ENCODE measurements at places on chromosomes 5 and 9. TPM values are rescaled to one million over a fixed set of nuclear protein-coding genes. Genes with fewer than 3 reads are reported as not detected.

DNA sequence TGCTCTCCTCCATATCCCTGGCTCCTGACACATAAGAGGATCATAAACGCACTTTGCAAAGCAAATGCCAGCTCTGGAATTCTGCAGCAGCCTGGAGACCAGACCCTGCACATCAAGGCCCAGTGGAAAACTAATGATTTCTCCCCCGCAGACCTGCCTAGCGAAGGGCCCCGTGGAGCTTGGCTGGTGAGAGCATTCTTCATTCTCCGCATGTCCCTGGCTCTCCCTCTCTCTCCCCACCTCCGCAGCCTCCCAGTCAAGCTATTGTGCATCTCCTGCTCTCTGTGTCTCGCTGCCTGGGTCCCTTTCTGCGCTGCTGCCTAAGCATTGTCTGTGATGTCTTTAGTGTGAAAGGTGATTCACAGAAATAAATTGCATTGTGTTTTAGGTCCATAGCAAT is 46.7 kb downstream of the GRIA1 start:
- no peak overlapping the region for H3K27ac ChIP-seq
- no peaks in the 10 kb centered on the region for H3K27me3 ChIP-seq
- no peaks in the 10 kb centered on the region for H3K4me1 ChIP-seq
- H3K4me3 ChIP-seq = no peak overlapping the region
- DNase-seq = no peak
- no peaks in the 10 kb centered on the region for H3K36me3 ChIP-seq

- no peak for DNase-seq
- H3K4me3 ChIP-seq = no peak overlapping the region
- peaks cover 5% of the 10 kb centered on the region for H3K4me1 ChIP-seq
- peak overlapping the region; percentile 59 for H3K27ac ChIP-seq
- no peaks in the 10 kb centered on the region for H3K36me3 ChIP-seq
Measured at GRCh38 chr5:160921-161802, 30.1 kb upstream of the LRRC14B start.

- H3K27ac ChIP-seq = no peak overlapping the region
- no peak overlapping the region for H3K4me3 ChIP-seq
- peaks cover 10% of the 10 kb centered on the region for H3K36me3 ChIP-seq
- no peak for DNase-seq
Measured at GRCh38 chr5:168347368-168348083, 56.1 kb downstream of the WWC1 start.

DNA sequence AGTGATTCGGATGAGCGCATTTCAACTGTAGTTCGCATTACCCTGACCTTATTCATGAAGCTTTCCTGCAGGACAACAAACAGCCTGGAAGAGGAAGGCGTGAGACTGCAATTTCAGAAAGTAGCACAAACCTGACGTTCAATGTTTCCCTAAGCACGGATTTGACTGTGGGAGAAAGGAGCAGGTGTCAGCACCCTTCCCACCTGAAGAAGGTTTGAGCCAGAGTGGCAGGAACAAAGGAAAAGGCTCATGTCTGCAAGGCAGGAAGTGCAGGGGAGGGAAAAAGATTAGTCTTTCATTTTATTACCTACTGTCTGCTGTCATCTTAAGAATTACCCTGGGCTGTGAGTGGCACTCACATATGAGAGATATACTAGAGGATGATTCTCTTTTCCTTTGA is 114.0 kb downstream of the MED10 start:
- no peak for DNase-seq
- H3K27ac ChIP-seq = no peak overlapping the region
- H3K4me3 ChIP-seq = no peak overlapping the region
- H3K27me3 ChIP-seq = peaks cover 39% of the 10 kb centered on the region
- H3K4me1 ChIP-seq = no peaks in the 10 kb centered on the region

GRCh38 chr5:92102313-92102712 is 719.2 kb upstream of the ARRDC3 start:
- DNase-seq = no peak
- H3K27ac ChIP-seq = no peak overlapping the region
- H3K36me3 ChIP-seq = no peaks in the 10 kb centered on the region
- no peaks in the 10 kb centered on the region for H3K4me1 ChIP-seq

GRCh38 chr9:134549336-134549735 is 92.3 kb upstream of the COL5A1 start:
- DNase-seq = no peak
- no peak overlapping the region for H3K27ac ChIP-seq
- peaks cover 9% of the 10 kb centered on the region for H3K4me1 ChIP-seq
- no peaks in the 10 kb centered on the region for H3K36me3 ChIP-seq
- no peaks in the 10 kb centered on the region for H3K27me3 ChIP-seq

GRCh38 chr9:81575956-81576355 is 113.4 kb downstream of the TLE1 start:
- no peak overlapping the region for H3K27ac ChIP-seq
- no peaks in the 10 kb centered on the region for H3K4me1 ChIP-seq
- no peaks in the 10 kb centered on the region for H3K27me3 ChIP-seq
- peaks cover 7% of the 10 kb centered on the region for H3K36me3 ChIP-seq

- no peaks in the 10 kb centered on the region for H3K36me3 ChIP-seq
- no peaks in the 10 kb centered on the region for H3K27me3 ChIP-seq
- H3K27ac ChIP-seq = no peak overlapping the region
- no peaks in the 10 kb centered on the region for H3K4me1 ChIP-seq
- no peak overlapping the region for H3K4me3 ChIP-seq
- no peak for DNase-seq
Measured at GRCh38 chr5:73152411-73153388, 20.3 kb upstream of the TMEM174 start.

GRCh38 chr5:107478068-107478641 is 192.6 kb downstream of the EFNA5 start:
- no peak for DNase-seq
- peaks cover 46% of the 10 kb centered on the region for H3K4me1 ChIP-seq
- no peaks in the 10 kb centered on the region for H3K27me3 ChIP-seq
- H3K27ac ChIP-seq = peak overlapping the region; percentile 41
- H3K4me3 ChIP-seq = no peak overlapping the region

DNA sequence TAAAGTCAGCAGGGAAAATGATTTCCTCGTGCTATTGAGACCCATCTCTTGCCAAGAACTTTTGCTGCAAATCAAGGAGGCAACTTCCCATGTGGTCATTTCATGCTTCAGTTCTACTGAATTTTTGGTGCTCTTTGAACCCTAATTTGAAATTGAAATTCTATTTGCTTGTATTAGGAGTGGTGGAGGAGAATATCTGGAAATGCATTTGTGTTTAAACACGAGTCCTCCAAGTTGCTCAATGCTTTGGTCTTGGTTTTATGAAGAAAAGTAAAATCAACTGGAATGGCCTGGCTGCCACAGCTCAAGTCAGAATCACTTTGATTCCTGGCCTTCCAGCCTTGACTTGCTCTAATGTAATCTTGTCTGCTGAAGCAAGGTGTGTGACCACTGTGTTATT is 613.2 kb downstream of the TLE1 start:
- H3K4me3 ChIP-seq = no peak overlapping the region
- H3K27ac ChIP-seq = no peak overlapping the region
- peaks cover 11% of the 10 kb centered on the region for H3K4me1 ChIP-seq
- no peaks in the 10 kb centered on the region for H3K27me3 ChIP-seq
- no peak for DNase-seq
- H3K36me3 ChIP-seq = no peaks in the 10 kb centered on the region

- no peak overlapping the region for H3K4me3 ChIP-seq
- H3K36me3 ChIP-seq = no peaks in the 10 kb centered on the region
- no peaks in the 10 kb centered on the region for H3K27me3 ChIP-seq
- no peak overlapping the region for H3K27ac ChIP-seq
- no peak for DNase-seq
- peaks cover 7% of the 10 kb centered on the region for H3K4me1 ChIP-seq
Measured at GRCh38 chr9:76665458-76665857, 98.8 kb upstream of the PCA3 start.

DNA sequence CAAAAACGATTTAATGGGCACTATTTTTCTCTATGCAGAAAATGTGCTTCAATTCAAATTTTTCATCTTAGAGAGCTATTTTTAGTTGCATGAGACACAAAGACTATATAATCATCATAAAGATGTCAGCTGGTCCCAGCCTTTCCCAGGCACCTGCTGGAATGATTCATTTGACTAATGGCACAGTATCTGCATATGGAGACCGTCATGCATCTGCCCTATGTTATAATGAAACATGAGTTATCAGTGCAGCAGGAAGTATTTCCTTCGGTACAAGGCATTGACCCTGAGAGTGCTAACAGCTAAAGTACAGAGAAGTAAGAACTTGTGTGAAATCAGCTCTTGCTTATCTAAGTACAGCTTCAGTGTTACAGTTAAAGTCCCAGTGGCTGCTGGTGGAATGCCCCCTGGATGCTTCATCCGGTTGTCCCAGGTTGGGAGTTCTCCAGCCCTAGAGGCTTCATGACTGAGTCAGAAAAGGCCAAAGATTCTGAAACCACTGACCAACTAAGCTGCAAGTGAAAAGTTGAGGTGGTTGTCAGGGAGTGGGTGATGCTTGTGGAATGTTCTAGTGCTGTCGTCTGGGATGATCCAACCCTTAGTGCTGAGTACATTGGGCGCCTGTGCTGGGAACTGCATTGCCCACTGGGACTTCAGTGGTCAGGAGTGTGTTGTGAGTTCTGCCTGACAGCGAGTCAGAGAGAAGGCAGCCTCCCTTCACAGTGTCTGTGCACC is 57.2 kb downstream of the MTRR start:
- no peaks in the 10 kb centered on the region for H3K36me3 ChIP-seq
- H3K27me3 ChIP-seq = peaks cover 3% of the 10 kb centered on the region
- H3K4me3 ChIP-seq = no peak overlapping the region
- H3K4me1 ChIP-seq = no peaks in the 10 kb centered on the region
- no peak for DNase-seq
- H3K27ac ChIP-seq = no peak overlapping the region

DNA sequence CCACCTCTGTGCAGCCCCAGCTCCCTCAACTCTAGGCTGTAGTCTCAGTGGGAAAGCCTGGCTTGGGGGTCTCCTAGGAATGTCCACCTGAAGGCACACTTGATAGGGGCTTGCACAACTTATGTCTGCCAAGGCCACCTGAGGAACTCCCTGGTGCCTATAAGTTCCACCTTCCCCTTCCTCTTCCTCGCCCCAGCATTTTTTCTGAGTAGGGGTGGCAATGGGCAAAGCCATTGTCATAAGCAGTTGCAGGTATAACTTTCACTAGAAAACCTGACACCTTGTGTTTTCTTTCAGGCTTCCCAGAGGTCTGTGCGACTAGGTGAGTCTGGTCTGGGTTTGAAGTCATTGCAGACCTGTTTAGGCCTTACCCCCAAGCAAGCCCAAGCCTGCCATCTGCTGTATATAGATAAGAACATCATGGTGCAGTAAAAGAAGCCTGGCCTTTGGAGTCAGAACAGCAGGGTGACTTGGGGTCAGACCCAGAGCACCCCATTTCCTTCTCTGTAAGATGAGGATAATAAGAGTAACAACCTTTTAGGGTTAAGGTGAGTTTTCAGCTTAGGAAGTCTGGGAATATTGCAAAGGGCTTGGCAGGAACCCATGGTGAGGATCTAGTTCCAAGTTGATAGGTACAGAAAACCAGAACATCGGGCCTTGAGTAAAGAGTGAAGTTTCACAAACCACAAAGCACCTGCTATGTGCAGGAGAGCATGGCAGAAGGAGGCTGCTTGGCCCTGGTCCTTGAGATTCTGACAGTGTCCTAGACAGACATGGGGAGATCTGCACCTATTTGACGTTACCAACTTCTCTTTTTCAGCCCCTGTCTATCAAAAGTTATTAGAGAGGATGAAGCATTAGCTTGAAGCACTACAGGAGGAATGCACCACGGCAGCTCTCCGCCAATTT is 33.8 kb downstream of the TGFBI start:
- H3K27ac ChIP-seq = no peak overlapping the region
- DNase-seq = peak; percentile 79
- peaks cover 88% of the 10 kb centered on the region for H3K36me3 ChIP-seq
- peaks cover 27% of the 10 kb centered on the region for H3K4me1 ChIP-seq

GRCh38 chr9:81999806-82000205 is 11.2 kb downstream of the SPATA31D1 start:
- no peak overlapping the region for H3K27ac ChIP-seq
- no peaks in the 10 kb centered on the region for H3K36me3 ChIP-seq
- DNase-seq = no peak
- peaks cover 1% of the 10 kb centered on the region for H3K27me3 ChIP-seq

DNA sequence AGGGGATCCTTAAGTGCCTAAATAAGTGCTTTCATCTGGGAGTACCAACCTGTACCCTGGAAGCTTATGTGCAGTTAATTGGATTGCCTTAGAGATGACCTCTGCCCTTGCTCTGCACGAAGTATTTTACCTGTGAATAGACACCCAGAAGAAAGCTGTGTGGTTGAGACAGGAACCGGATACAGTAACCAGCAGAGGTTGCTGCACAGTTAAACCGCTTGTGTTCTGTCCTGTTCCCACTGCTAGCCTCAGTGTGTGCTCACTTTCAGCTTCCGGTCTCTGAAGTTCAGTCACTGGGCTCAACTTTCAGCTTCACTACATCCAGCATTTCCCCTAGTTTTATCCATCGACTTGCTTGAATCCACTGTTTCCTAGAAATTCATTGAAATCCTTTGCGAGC is 185.3 kb downstream of the FAM170A start:
- H3K4me1 ChIP-seq = no peaks in the 10 kb centered on the region
- DNase-seq = no peak
- no peaks in the 10 kb centered on the region for H3K27me3 ChIP-seq
- no peaks in the 10 kb centered on the region for H3K36me3 ChIP-seq

DNA sequence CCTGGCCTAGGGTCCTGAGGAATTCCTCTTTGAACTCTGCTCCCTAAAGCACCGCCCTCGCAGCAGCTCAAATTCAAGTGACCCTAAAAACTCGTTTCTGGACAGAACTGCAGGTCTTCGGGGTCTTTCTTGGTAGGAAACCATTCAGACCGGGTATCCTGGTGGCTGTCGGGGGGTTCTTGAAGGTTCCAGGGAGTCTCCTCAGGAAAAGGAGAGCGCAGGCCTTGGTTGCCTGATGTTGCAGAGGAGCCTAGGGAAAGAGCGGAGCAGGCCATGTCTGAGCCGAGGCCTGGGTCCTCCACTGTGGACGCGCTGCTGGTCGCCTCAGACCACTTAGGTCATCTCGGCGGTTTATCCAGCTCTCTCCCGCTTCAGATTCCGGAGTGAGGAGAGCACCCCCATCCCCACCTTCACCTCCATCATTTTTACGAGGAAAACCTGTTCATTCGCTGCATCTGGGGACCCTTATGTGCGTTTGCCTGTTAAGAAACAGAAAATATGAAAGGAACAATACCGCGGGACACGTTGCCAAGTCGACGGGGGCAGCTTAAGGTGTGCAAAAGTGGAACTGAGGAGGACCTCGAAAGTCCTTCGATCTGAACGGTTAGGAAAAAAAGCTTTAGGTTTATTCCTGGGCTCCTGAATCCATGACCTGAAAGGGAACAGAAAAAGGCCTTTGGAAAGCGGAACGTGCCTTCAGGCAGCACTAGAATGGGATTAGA is 299.4 kb downstream of the PARP8 start:
- no peak overlapping the region for H3K4me3 ChIP-seq
- DNase-seq = no peak
- no peak overlapping the region for H3K27ac ChIP-seq
- H3K27me3 ChIP-seq = peaks cover 78% of the 10 kb centered on the region
- no peaks in the 10 kb centered on the region for H3K36me3 ChIP-seq

Gene LECT2
- not detected for total RNA-seq

Gene MYOT
- not detected for total RNA-seq

Gene SPACA9
- total RNA-seq = 4.4 TPM

Gene TAS2R1
- total RNA-seq = not detected

Gene PCDHGB3
- total RNA-seq = 0.56 TPM

Gene GLRX
- total RNA-seq = 41.4 TPM
